SK-MEL-5 (cell line): ENCODE measurements at places on chromosomes 3 and 15.

DNA sequence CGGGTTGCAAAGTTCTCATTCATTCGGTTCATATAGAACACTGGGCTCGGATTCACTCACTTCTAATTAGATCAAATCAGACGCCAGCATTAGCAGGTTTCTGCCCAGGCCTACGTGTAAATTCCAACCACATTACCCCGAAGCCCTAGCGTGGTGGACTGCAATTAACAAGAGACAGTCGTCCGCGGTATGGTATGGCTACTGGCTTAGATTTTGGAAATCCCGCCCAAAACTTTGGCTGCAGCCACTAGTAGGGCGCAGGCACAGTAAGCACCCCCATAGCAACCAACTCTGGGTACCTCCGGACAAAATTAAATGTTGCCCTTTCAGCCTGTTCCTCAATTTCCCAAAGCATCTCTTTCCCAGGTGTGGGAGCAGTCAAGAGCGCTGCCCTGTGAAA is 771 bp downstream of the RARRES1 start:
- no peak for DNase-seq

GRCh38 chr3:152365766-152366593 is 97.3 kb downstream of the MBNL1 start:
- DNase-seq: peak; percentile 48

GRCh38 chr3:25820366-25820765 is 30.5 kb downstream of the OXSM start:
- peak; percentile 91 for DNase-seq

- no peak for DNase-seq
Measured at GRCh38 chr3:168094877-168095610, 680 bp downstream of the GOLIM4 start.

GRCh38 chr3:52471371-52472238 is 16.2 kb downstream of the NISCH start:
- peak; percentile 64 for DNase-seq

DNA sequence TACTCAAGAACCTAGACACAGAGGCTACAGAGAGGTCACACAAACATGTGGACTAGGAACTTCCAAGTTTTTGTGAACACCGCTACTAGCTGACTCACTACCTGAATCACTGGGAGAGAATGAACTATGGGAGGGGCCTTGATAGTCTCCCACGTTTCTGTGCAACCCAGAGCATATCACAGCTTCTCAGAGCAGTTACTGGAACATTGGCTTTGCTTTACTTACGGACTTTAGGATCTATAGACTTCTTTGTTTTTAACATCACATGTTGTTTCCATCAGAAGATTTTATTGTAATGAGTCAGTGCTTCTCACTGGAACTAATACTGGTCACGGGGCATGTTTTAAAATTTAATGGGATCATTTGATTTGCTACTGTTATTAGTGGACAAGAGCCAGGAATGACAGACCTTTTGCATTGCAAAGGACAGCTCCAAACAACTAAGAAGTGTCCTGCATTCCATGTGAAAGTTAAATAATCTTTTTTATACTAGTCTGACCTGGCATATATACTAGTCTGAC is 35.6 kb downstream of the RTP4 start:
- peak; percentile 96 for DNase-seq

GRCh38 chr3:74605437-74605836 is 9.0 kb downstream of the CNTN3 start:
- DNase-seq: peak; percentile 40
